Activated naive CD4-positive, alpha-beta T cell treated with anti-CD3 and anti-CD28 coated beads, Interleukin-2, amount 50 U/mL, for 16 hours (primary cell): ENCODE measurements at places on chromosomes 3 and 15.

GRCh38 chr15:64850778-64851502 lies 9.2 kb downstream of the PLEKHO2 start:
- DNase-seq, result no peak

GRCh38 chr15:77859491-77860060 lies 217.9 kb downstream of the TBC1D2B start:
- no peak for DNase-seq

- DNase-seq, result no peak
These were observed 58.5 kb downstream of the MEIS2 start for GRCh38 chr15:37041836-37042235.

- DNase-seq, result no peak
These were observed 48.9 kb downstream of the ZBBX start for GRCh38 chr3:167330993-167331785.

GRCh38 chr3:64266065-64266931 lies 41.0 kb upstream of the PRICKLE2 start:
- no peak for DNase-seq

DNA sequence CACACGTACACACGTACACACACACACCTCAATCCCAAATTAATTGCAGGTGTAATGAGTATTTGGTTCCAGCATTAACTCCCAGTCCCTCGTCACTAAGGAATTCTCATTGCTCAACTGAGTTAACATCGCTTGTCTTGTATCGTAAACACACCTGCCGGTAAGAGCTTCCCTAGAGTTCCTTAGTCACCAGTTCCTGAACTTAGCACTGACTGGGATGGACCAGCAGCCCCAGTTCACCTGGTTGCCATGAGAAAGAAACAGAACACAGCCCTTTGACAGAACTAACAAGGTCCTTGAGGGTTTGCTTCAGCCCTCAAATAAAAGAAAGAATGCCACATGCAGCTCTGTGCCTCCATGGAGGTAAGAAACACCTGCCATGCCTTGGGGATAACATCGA lies 66.3 kb upstream of the SLCO3A1 start:
- no peak for DNase-seq

- peak; percentile 58 for DNase-seq
These were observed 69.7 kb downstream of the GAP43 start for GRCh38 chr3:115692887-115693524.

- DNase-seq, result no peak
These were observed 34.2 kb downstream of the IDH2 start for GRCh38 chr15:90067953-90068606.

DNA sequence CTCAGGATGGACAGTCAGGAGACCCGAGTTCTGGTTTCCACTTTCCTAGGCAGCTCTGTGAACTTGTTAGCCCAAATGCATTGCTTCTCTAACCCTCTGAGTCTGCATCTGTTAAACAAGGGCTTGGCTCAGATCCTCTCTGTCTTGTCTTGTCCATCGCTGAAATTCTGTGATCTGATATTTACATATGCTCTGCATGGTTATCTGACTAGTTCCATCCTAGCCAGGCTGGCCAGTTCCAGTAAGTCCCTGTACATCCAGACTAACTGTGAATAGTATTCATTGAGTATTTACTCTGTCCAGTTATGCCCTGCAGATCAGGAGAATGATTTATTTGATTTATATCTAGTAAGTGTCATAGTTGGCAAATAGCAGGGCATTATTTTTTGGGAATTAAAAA lies 27.0 kb upstream of the SV2B start:
- no peak for DNase-seq

GRCh38 chr3:126015075-126015474 lies 46.1 kb downstream of the ROPN1B start:
- no peak for DNase-seq

DNA sequence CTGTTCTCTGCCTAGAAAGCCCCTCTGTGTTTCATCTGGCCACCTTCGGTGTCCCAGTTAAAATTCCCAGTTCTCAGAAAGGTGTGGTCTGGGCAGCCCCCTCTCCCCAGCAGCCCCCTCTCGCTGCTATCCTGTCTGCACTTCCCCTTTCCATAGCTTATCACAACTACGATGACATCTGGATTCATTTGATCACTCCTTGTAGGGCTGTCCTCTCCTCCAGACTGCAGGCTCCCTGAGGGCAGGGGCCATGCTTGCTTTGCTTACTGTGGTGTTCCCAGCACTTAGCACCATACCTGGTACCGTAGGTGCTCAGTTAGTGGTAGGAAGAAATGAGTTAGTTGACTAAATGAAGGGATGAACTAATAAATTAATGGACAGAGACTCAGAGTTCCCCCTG lies 26.3 kb upstream of the GOLGA6C start:
- DNase-seq, result no peak

GRCh38 chr15:81068516-81068915 lies 65.6 kb upstream of the CFAP161 start:
- no peak for DNase-seq

DNA sequence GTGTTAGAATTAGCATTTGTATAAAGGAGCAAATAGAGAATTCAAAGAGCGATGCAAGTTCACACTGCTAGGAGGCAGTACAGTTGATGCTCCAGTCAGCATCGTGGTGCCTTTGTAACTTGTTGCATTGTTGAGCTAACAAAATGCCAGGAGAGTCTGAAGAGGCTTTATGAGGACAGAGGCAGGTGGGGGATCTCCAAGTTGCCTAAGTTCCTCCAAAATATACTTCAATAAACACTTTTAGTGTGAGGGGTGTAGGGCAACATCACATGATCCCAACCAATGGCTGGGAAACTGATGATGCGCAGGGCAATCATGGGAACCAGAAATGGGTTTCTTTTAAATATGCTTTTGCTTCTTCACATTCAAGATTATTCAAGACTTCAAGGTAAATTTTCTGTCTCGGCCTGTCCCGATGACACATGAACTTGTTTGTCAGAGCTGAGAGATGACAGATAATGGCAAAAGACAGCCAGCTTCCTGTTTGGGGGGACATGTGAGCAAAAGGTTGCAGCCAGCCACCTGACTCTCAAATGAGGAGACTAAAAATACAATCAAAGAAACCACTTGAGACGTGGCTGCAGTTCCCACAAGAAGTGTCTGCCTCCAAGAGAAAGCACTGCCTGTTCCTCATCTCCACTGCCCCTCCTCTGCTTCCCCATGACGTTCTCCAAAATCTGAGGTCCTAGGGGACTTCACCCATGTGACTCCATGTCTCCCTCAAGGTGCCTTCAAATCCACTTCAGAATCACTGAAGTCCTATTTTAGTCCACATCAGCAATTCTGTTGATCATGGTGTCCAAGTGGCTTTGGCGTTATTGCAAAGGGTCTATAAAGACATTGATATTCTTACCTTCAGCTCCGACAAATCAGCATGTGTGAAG lies 39.3 kb downstream of the KLHL6 start:
- DNase-seq, result peak; percentile 41

GRCh38 chr15:38860253-38860652 lies 295.6 kb upstream of the RASGRP1 start:
- DNase-seq, result no peak

DNA sequence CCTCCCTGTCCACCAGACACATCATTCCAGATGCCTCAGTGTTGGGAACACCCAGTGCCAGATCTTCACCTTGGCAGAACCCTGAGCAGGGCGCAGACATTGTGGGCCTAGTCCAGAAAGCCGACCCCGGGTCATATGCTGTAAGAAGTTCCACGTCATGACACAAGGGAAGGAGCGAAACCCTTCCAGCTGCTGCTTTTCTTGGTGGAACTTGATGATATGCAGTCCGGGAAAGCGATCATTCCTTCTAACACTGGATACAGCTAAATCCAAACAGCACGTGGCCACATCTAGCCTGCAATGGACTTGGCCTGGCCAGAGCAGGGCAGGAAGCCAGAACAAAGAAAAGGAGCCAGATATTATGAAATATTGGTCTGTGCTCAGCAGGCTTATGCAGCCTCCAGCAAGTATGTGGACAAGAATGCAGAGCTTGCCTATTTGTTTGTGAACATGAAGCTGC lies 22.0 kb downstream of the GASK1A start:
- no peak for DNase-seq

GRCh38 chr3:13223574-13224237 lies 150.5 kb upstream of the IQSEC1 start:
- DNase-seq, result no peak

- DNase-seq, result no peak
These were observed 102.3 kb downstream of the ZPLD1 start for GRCh38 chr3:102537123-102537522.

- DNase-seq, result no peak
These were observed 822.0 kb downstream of the CADM2 start for GRCh38 chr3:85780806-85781205.

- no peak for DNase-seq
These were observed 94.4 kb downstream of the TJP1 start for GRCh38 chr15:29727871-29728270.

- DNase-seq, result peak; percentile 23
These were observed 47.2 kb downstream of the CD86 start for GRCh38 chr3:122102191-122102935.

DNA sequence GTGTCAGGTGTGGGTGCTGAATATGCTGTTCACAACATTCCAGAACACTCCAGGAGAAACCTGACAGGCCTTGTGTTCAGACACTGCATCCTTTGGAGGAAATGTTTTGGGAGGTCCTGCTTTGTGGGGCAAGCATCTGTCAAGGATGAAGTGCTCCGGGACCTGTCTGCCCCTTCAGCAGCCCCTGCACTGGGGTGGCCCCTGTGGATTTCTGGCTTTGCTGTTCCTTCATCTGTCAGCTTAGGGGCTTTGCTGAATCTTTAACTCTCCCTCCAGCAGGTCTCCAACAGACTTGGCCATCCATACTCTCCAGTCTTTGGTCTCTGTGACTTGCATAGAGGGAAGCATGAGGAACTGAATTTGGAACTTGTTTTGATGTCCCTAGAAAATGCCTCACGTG lies 3.1 kb downstream of the PRR23E start:
- no peak for DNase-seq

DNA sequence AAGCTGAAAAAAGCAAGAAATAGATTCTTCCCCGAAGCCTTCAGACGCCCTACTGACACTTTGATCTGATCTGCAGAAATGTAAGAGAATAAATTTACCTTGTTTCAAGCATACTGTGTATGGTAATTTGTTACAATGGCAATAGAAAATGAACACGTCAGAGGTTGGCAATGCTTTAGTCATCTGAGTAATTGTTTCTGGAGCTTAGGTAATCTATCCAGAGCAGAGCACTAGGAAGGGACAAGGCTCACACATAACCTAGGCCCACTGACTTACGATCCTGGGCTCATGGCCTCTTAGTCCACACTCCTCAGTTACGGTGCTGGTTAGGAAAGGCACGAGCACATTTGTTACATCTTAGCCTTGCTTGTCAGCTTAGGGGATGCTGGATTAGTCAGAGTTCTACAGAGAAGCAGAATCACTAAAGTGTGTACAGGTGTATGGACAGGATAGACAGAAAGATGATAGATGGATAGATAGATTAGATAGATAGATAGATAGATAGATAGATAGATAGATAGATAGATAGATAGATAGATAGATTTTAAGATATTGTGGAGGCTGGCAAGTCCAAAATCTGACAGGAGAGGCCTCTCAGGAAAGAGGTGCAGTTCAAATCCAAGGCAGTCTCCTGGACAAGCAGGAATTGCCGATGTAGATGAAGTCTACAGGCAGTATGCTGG lies 46.8 kb upstream of the TBC1D23 start:
- no peak for DNase-seq

GRCh38 chr15:37221671-37222145 lies 121.4 kb upstream of the MEIS2 start:
- no peak for DNase-seq

DNA sequence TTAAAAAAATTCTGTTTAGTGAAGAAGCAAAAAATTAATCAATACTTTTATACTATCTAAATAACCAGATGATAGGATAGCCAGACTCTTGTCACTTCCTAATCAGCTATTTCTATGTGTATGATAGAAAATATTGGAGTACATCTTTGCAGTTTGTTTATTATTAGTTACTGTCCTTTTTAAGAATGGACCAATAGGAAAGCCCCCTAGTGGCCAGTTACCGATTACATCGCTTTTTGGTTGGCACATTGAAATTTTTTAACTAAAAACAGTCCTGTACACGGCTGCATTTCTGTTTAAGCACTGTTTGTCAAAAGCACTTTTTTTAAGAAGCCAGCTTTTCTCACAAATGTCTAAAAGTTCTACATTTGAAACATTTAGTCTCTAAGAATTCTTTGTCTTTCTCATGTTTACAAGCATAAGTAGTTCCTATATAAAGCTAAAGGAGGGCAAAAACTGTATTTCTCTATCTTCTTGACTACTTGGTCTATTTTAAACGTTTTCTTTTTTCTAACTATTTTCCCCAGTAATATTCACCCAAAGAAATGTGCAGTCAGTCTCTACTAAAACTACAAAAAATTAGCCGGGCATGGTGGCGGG lies 253.2 kb upstream of the LRTM1 start:
- no peak for DNase-seq

DNA sequence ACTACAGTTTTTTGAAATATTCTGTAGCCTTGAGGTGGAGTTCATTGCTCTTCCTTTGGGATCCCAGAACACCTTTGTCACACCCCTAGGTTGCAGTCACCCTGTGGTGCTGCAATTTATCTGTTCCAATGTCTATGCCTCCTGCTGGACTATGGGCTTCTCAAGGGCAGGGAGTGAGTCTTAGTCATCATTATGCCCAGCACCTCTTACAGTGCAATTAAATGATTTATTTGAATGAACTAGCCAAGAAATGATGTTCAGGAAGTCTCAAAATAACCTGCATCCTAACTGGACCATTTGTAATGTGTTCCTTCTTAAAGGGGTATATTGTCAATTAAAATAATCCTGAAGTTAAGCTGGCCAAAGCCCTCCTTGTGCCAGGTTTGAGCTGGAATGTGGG lies 28.5 kb downstream of the SHC4 start:
- no peak for DNase-seq

- no peak for DNase-seq
These were observed 26.0 kb upstream of the MRPS22 start for GRCh38 chr3:139317660-139318430.

GRCh38 chr3:30535525-30535924 lies 70.9 kb upstream of the TGFBR2 start:
- no peak for DNase-seq

GRCh38 chr3:41426485-41426884 lies 227.2 kb downstream of the CTNNB1 start:
- no peak for DNase-seq

- DNase-seq, result no peak
These were observed 272.5 kb upstream of the ARHGEF26 start for GRCh38 chr3:153848702-153849101.

- DNase-seq, result no peak
These were observed 149.1 kb downstream of the UACA start for GRCh38 chr15:70614221-70614620.

DNA sequence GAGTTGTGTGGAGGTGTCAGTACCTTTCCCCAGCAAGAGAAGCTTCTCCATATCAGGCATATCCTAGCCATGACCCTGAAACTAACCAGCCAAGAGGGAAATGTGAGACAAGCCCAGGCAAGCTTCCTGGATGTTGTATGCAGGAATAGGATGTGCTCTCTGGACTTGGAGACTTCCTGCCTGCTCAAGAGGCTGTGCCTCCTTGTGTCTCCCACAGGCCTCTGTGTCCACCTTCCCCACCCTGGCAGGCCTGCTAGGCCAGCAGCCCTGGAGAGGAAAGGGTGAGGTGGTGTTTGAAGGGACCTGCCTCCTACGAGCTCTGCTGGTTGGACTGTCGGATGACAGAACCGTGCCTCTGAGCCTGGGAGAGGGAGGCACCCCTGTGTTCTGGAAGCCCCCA lies 2.1 kb upstream of the DYNLT2B start:
- no peak for DNase-seq
